ENCODE measurements at places on chromosomes 4 and X.

DNA sequence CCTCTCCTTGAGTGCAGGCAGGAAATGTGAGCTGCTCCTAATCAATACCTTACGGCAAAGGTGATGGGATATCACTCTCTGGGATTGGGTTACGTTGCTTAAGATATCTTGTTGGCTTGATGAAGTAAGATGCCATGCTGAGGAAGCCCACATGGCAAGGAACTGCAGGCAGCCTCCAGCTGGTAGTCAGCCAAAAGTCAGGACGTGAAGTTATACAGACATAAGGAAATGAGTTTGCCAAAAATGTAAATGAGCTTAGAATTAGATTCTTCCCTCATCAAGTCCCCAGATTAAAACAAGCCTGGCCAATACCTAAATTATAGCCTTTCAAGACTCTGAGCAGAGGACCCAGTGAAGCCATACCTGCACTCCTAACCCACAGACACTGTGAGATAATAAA lies 155.0 kb downstream of the QDPR start:
- no peaks in the 10 kb centered on the region for H3K27me3 ChIP-seq
- DNase-seq, result no peak
- no peaks in the 10 kb centered on the region for H3K36me3 ChIP-seq
- H3K4me1 ChIP-seq, result no peaks in the 10 kb centered on the region

- DNase-seq, result peak; percentile 69
- H3K36me3 ChIP-seq, result no peaks in the 10 kb centered on the region
- H3K4me3 ChIP-seq, result no peak overlapping the region
Measured at GRCh38 chrX:101415180-101416145, 7.4 kb downstream of the HNRNPH2 start.

GRCh38 chr4:29309050-29309449 lies 1411.1 kb upstream of the PCDH7 start:
- H3K4me3 ChIP-seq, result no peak overlapping the region
- H3K36me3 ChIP-seq, result no peaks in the 10 kb centered on the region
- DNase-seq, result no peak
- no peaks in the 10 kb centered on the region for H3K4me1 ChIP-seq
- H3K27ac ChIP-seq, result no peak overlapping the region

DNA sequence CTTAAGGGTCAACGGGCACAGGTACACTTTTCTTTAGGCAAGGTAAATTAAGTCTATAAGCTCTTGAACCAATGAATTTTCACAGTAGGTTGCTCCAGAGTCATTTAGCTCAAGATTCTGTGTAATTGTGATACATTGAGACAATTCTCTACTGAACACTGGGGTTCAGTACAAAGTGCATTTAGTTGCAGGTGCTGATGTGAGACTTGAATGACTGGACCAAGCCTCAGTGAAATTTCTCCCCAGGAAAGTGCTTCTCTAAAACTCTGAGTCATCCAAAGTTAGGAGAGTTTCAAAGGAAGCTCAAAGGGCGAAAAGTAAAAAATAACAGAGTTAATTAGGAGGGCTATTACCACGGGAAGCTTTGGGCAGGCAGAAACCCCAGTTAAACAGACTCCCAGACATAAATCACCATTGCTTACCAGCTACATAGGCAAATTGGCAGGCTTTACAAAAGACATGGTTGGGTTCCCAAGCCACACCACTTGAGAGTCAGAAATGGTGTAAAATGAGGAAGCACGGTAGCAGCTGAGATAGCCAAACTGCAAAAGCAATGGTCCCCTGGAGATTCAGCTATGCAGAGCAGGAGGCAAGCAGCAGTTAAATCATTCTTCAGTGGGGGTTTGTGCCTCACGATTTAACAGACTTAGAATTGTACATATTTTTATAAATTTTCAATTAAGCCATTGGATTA lies 202.6 kb downstream of the PCDH19 start:
- no peaks in the 10 kb centered on the region for H3K27me3 ChIP-seq
- no peak overlapping the region for H3K27ac ChIP-seq
- H3K4me1 ChIP-seq, result no peaks in the 10 kb centered on the region
- H3K36me3 ChIP-seq, result no peaks in the 10 kb centered on the region

GRCh38 chrX:7841084-7841805 lies 1.7 kb upstream of the VCX start:
- no peaks in the 10 kb centered on the region for H3K36me3 ChIP-seq
- no peaks in the 10 kb centered on the region for H3K4me1 ChIP-seq
- no peaks in the 10 kb centered on the region for H3K27me3 ChIP-seq

DNA sequence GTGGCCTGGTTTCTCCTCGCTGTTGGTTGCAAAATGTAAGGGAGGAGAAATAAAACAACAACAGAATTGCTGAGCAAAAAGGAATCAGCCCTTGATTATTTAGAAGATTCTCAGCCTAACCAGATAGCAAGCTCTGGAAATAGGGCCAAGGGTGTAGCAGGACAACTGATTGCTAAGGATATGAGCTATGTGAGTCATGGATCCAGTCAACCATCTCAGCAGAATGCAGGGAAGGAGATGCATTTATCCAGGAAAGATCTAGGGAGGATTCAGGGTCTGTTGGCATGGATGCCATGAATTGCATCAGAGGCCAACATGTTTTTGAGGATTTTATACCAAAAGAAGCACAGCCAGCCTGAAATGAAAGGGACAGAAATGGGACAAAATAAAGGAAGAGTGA lies 2.2 kb upstream of the XAGE3 start:
- H3K36me3 ChIP-seq, result no peaks in the 10 kb centered on the region
- no peaks in the 10 kb centered on the region for H3K27me3 ChIP-seq
- DNase-seq, result no peak
- no peak overlapping the region for H3K4me3 ChIP-seq
- H3K4me1 ChIP-seq, result no peaks in the 10 kb centered on the region

GRCh38 chr4:47391256-47391655 lies 72.2 kb downstream of the COMMD8 start:
- no peak overlapping the region for H3K27ac ChIP-seq
- no peak for DNase-seq
- H3K27me3 ChIP-seq, result no peaks in the 10 kb centered on the region
- H3K4me1 ChIP-seq, result no peaks in the 10 kb centered on the region

- H3K36me3 ChIP-seq, result no peaks in the 10 kb centered on the region
- no peak overlapping the region for H3K4me3 ChIP-seq
- H3K4me1 ChIP-seq, result no peaks in the 10 kb centered on the region
Measured at GRCh38 chrX:100830547-100830946, 10.4 kb downstream of the CSTF2 start.

GRCh38 chr4:55186123-55186522 lies 60.7 kb upstream of the KDR start:
- H3K4me1 ChIP-seq, result no peaks in the 10 kb centered on the region
- H3K27ac ChIP-seq, result no peak overlapping the region
- no peaks in the 10 kb centered on the region for H3K27me3 ChIP-seq
- DNase-seq, result no peak

GRCh38 chr4:126446917-126447316 lies 1132.2 kb downstream of the FAT4 start:
- H3K27me3 ChIP-seq, result no peaks in the 10 kb centered on the region
- no peak overlapping the region for H3K27ac ChIP-seq
- H3K36me3 ChIP-seq, result no peaks in the 10 kb centered on the region
- H3K4me1 ChIP-seq, result no peaks in the 10 kb centered on the region

- H3K27me3 ChIP-seq, result no peaks in the 10 kb centered on the region
- no peak for DNase-seq
- H3K4me3 ChIP-seq, result no peak overlapping the region
- no peaks in the 10 kb centered on the region for H3K36me3 ChIP-seq
Measured at GRCh38 chrX:28590396-28590795, 3.1 kb downstream of the IL1RAPL1 start.

DNA sequence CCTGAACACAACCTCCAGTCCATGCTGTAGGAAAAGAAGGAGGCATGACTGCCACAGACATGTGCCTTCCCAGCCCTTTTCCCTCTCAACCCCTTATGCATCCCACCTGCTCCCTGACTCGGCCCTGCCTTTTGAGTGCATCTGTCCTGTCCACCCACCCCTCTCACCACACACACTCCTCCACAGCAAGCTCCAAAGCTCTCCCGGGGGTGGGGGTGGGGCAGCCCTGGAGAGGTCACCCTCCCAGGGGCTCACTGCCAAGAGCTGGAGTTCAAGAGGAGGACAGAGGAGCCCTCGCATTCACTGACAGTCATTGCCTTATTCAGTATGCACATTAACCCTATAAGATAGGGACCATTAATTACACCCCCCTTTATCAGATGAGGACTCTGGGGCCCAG lies 46.6 kb upstream of the MAMLD1 start:
- H3K27me3 ChIP-seq, result no peaks in the 10 kb centered on the region
- no peak overlapping the region for H3K4me3 ChIP-seq
- H3K4me1 ChIP-seq, result no peaks in the 10 kb centered on the region

DNA sequence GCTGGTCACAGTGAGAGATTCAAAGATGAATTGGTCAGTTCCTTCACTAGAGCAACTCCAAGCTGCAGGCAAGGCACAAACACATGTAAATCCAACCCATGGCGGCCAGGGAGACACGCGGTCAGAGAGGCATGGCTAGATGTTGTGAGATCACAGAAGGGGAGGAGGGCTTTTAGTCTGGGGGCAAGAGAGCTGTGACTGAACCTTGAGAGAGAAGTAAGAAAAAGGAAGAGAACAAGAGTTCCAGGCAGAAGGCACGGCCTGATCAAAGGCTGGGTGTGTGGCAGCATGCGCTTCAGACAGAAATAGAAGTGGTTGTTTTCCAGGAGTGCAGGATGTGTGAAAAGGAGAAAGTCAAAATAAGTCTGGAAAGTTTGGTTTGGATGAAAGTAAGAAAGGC lies 15.9 kb downstream of the CCDC149 start:
- no peak for DNase-seq
- H3K27ac ChIP-seq, result no peak overlapping the region
- H3K4me3 ChIP-seq, result no peak overlapping the region
- H3K36me3 ChIP-seq, result no peaks in the 10 kb centered on the region
- H3K27me3 ChIP-seq, result no peaks in the 10 kb centered on the region

- no peak for DNase-seq
- no peaks in the 10 kb centered on the region for H3K27me3 ChIP-seq
- no peaks in the 10 kb centered on the region for H3K36me3 ChIP-seq
- H3K4me1 ChIP-seq, result no peaks in the 10 kb centered on the region
Measured at GRCh38 chrX:17174671-17175070, 200.3 kb upstream of the NHS start.

DNA sequence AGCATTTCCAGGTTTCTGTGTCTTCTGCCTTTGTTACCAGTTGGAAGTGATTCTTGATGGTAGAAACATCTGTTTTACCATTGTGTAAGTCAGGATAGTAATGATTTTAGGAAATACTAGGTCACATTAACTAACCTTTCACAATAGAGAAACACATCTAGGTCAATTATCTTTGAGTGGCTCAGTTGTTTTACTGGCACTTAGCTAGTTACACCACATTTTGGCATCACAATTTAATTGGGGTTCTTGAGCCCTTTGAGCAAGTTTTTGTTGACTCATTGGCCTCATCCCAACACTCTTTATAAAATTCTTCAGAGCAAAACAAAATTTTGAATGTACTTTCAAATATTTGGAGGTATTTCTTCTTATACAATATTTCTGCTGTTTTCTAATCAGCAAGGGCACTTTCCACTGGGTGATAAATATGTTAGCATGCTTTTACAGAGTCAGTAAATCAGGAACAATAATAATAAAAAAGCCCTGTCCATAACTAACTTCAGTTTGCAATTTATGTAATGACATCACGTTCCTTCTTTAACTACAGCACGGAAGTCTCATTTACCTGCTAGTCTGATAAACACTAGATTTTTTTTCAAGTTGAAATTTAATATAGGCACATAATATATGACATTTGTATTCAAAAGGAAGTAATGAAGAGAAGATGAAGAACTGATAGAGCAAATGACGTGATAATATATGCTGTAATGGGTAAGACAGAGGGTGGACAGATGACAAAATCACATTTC lies 64.8 kb upstream of the GK2 start:
- H3K27ac ChIP-seq, result no peak overlapping the region
- H3K4me1 ChIP-seq, result no peaks in the 10 kb centered on the region
- no peaks in the 10 kb centered on the region for H3K27me3 ChIP-seq
- no peaks in the 10 kb centered on the region for H3K36me3 ChIP-seq
- no peak overlapping the region for H3K4me3 ChIP-seq

DNA sequence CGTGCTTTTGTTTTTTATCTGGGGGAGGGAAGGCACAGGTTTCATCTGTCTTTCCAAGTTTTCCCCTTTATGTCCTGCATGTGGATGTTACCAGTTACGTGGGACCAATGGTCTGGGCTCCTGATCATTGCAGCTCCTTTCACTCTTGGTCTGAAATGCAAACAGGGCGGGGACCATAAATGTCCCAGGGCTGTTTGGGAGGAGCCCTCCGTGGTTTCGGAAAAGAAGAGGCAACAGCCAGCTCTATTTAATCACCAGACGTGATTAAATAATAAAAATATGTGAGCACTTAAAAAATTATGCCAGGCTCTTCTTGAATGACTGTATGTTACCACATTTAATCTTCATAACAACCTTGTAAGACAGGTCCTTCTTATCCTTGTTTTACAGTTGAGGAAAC lies 30.8 kb upstream of the C1GALT1C1 start:
- no peaks in the 10 kb centered on the region for H3K36me3 ChIP-seq
- H3K27me3 ChIP-seq, result no peaks in the 10 kb centered on the region
- no peak overlapping the region for H3K27ac ChIP-seq
- no peak overlapping the region for H3K4me3 ChIP-seq
- no peaks in the 10 kb centered on the region for H3K4me1 ChIP-seq

DNA sequence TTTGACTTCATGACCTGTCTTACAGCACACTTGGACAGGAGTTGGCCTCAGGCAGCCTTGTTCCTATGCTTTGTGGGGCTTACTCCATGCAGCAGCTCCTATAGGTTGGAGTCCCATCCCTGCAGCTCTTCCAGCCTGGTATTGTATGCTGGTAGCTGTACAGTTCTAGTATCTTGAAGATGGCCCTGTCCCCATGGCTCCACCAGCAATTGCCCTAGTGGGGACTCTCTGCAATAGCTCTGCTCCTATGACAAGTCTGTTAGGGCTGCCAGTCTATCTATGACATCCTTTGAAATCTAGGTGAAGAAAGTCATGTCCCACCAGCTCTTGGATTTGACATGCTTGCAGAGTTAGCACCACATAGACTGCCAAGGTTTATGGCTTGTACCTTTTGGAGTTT lies 252.6 kb downstream of the ANTXR2 start:
- no peaks in the 10 kb centered on the region for H3K4me1 ChIP-seq
- no peaks in the 10 kb centered on the region for H3K27me3 ChIP-seq
- no peaks in the 10 kb centered on the region for H3K36me3 ChIP-seq
- H3K27ac ChIP-seq, result no peak overlapping the region

DNA sequence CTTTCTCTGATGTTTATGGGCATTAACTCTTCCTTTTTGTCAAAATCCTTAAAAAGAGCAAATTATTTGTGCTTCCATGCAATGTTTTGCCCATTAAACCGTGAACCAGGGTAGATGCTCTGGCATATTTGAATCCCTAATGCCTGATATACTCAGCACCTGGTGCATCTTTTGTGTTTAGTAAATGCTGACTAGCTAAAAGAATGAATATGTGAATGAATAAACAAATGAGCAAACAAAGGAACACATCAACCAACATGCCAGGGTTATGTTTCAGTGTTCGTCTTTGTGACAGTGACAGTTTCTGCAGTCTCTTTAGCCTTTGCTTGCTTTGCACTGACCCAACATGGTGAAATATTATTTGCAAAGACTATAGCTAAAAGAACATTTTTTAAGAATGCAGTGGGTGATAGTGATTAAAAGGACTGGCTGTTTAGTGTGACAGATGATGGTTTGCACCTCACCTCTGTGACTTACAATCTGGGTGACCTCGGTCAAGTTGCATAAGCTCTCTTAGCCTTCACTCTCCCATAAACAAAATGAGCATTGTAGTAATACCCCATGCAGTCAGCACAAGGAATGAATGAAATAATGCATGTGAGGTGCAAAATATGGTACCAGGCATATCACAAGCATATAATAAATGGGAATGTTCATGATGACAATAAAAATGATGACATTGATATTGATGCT lies 29.5 kb downstream of the SMPX start:
- H3K27ac ChIP-seq, result no peak overlapping the region
- H3K4me1 ChIP-seq, result no peaks in the 10 kb centered on the region
- DNase-seq, result no peak
- no peak overlapping the region for H3K4me3 ChIP-seq
- H3K27me3 ChIP-seq, result no peaks in the 10 kb centered on the region
